ENCODE measurements at places on chromosomes 6 and 20. TPM values are rescaled to one million over a fixed set of nuclear protein-coding genes. Genes with fewer than 3 reads are reported as not detected.

DNA sequence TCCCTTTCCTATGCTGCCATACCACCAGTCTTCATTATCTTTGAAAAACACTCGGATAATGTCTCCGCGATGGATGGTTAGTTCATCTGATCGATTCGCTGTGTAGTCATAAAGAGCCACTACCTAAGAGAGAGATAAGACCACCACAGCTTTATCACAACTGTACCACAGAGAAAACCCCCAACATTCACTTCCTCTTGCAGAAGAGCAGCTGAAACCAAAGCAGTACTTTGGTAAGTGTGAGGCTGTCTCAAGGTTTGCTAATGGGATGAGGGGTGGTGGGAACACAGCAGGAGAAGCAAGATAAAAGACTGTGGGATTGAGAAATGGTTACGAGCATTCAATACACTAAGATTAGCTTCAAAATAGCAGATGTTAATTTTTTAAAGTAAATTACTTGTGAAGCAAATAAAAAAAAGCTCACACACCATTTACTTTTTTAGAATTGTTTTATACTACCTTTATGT is 142.1 kb downstream of the MYB start:
- peak; percentile 63 for DNase-seq

- DNase-seq = no peak
Measured at GRCh38 chr6:92496527-92496926, 922.8 kb downstream of the EPHA7 start.

The MRAP2 gene
- not detected for total RNA-seq

The WFDC10B gene
- total RNA-seq = not detected

DNA sequence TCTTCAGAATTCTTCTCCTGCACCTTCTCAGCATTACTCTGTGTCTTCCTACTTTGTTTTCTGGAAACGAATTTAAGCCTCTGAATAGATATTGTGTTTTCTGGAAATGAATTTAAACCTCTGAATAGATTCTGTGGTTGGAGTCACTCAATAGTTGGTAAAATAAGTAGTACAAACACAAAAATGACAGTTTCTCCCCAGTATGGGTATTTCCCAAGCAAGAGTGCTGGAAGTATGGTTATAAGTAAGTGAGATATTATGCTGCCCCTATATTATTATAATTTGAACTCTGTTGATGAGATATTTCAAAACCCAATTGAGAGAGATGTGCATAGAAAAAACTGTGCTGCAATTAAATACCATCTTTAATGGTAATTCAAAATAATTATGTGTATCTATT is 94.9 kb downstream of the TINAG start:
- DNase-seq = no peak
